ENCODE measurements at places on chromosomes 16 and 17. TPM values are rescaled to one million over a fixed set of nuclear protein-coding genes. Genes with fewer than 3 reads are reported as not detected.

Gene BCL6B
- total RNA-seq: not detected

Gene KCNJ18
- total RNA-seq: not detected

Gene SLX1A
- 8.3 TPM for total RNA-seq

Gene IL34
- total RNA-seq: not detected

Gene C16orf89
- total RNA-seq: not detected

Gene HS3ST4
- total RNA-seq: not detected

All from HFFc6 (cell line).